ENCODE measurements at places on chromosomes 6 and 20.

- DNase-seq: no peak
These were observed 66.0 kb downstream of the CDS2 start for GRCh38 chr20:5192570-5193431.

DNA sequence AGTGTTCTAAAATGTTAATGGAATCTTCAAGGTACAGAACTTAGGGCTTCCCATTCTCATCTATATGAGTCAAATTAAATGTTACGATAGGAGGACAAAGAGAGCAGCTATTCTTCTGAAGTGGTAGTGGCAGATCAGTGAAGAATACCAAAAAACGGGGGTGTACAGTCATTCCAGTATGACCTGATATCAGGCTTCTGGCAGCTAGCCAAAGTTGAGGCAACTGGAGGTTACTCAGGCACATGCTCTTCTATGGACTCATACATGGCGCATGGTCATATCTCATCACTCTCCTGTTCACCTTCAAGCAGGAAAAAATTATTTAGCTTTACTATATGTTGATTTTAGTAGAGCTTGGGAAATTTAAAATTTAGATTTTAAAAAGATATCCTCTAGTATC, 1608.8 kb downstream of the GRIK2 start:
- DNase-seq: no peak

DNA sequence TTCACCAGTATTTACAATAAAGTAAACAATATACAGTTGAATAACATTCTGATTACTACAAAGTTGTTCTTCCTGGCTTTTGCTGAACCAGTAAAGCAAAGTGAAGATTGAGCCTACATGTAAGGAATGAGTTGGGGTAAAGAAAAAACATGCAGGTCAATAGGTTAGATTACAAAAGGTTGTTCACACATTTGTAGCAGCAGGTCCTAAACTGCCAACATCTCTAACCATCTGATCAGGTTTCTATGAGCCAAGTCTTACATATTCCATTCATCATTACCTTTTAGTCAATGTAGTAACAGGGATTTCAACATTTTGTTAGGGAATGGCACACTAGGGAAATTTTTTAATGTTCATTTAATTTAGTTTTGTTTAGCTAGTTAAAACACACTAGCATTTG, 9.3 kb upstream of the CALHM6 start:
- DNase-seq: no peak

DNA sequence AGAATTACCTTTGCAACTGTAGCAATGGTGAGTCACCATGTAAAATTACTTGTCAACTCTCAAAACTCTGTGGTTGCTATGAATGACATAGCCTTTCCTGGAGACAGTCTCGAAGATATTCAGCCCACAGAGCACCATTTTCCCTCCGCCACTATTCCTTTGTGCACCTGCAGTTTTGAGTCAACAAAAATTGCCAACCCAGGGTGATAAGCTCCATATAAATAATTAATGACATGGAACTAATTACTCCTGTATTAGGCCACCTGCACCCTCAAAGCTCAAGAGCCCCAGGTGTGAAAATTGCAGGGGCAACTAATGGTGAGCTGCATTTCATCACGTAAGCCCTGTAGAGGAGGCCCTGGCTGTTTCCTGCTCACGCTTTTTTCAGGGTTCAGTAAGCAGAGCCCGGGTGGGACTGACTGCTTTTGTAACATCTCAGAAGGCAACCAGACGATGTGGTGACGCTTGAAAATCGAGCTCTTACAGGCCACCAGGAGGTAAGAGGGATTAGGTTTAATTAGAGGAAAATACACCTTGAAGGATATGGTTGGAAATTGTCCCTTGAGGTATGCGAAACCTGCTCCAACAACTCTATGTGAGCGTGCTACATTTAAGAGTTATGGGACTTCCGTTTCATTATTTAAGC, 70.8 kb downstream of the BMP2 start:
- DNase-seq: no peak

DNA sequence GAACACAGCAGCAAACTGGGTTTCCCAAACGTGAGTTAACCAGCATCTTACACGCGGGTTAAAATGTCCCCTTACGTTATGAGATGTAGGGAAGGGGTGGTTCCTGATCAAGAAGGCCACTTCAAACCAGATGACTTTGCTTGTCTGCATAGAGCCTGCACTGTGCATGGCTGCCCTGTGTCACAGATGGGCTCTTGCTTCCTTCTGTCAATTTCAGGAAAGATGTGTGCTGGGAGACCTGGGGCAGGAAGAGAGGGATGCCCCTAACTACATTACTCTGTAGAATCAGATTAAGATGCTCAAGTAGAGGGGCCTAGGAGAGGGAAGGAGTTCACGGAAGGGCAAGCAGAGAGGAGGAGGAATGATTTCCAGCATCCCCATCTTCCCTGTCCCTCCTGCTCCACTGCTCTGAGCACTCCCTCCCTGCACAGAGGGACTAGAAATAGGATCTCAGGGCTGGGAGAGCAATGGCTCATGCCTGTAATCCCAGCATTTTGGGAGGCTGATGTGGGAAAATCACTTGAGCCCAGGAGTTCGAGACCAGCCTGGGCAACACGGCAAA, 63.5 kb upstream of the ZMYND8 start:
- DNase-seq: no peak

- DNase-seq: no peak
These were observed 108.7 kb downstream of the MYB start for GRCh38 chr6:135289816-135290215.

GRCh38 chr20:37745553-37745952, 51.7 kb downstream of the CTNNBL1 start:
- no peak for DNase-seq

- DNase-seq: no peak
These were observed 260.9 kb upstream of the SOX4 start for GRCh38 chr6:21332660-21333059.

- no peak for DNase-seq
These were observed 735 bp downstream of the FAM135A start for GRCh38 chr6:70413992-70414494.

DNA sequence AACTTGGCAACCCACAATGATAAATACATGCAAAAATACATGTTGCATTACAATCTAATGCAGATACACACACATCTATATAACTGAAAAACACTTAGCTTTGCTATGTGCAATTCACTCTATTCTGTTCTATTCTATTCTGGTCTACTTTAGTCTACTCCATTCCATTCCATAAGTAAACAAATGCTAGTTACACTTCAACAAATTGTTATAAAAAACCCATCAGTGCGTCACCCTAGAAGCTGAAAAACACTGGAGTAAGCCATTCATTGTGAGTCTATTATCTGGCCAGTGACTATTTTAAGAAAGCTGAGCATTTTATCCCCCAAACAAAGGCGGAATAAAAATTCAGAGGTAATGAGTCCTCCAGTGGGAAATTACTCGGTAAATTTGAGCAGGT, 315.7 kb upstream of the EPHA7 start:
- DNase-seq: no peak

- no peak for DNase-seq
These were observed 17.0 kb downstream of the PCK1 start for GRCh38 chr20:57577679-57578475.

GRCh38 chr20:51311636-51312479, 230.7 kb downstream of the NFATC2 start:
- no peak for DNase-seq

DNA sequence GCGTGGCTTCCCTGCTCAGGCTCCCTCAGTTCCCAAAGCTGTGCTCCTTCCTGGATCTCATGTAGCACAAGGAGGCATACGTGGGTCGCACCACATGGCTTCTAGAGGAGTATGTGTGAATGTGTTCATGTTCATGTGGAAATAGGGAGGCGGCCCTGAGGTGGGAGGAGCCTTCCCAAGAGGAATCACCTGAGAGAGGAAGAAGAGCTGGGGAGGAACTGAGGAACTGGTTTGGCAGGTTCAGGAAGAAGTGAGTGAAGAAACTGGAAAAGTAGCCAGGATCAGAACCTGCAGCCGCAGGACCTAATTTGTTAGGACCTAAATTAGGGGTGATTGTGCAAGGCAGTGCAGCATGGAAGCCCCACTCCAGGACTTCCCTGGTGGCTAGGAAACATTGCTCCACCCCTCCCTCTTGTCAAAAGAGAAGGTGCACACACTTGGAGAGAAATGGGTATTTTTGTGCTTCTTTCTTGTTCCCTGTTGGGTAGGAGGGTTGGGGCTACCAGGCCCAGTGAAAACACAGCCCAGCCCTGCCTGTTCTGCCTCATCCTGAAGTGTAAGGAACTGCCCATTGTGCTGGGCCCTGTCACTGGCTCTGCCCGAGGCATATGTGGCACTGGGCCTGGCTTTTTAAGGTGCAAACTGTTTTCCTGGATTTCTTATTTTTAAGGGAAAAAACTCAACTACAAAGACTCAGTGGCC, 20.7 kb downstream of the SYNJ2 start:
- no peak for DNase-seq

DNA sequence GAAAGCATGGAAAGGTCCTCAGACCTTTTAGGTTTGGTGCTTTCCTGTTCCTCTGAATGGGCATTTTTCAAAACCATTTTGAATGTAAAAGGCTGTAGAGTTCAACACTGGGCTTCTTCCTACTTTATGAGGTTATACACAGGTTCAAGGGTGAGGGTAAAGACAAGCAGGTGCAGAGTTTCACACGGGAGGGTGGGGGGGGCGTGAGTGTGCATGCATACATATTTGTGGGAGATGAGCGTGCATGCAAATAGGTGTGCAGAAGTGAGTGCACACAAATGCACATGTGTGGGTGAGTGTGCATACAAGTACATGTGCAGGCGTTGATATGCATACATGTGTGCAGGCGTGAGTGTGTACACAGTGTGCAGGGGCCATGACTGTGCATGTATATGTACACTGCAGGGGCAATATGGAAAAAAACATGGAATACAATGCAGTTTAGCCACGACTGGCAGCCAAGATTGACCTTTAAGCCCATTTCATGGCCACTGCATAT, 183.1 kb downstream of the GMPR start:
- DNase-seq: no peak

GRCh38 chr6:20921578-20921977, 387.3 kb downstream of the CDKAL1 start:
- DNase-seq: no peak

DNA sequence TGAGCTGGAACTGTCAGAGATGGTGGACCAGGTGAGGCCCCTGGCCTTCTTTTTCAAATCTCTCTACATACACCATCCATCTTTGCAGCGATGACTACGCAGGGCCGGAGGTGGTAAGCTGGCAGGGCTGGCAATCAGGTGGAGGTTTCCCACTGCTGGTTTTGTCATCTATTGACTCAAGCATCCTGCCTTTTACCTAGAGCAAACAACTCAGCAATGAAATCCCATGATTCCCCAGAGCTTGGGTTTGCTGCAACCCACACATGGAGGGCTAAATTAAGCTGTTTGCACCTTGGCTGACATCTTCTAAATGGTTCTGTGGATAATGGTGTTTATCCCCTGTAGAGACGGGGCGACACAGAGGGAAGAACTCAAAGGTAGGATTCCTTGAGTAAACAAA, 170.2 kb downstream of the SCP2D1 start:
- no peak for DNase-seq

GRCh38 chr6:124536842-124537191, 425.4 kb upstream of the RNF217 start:
- DNase-seq: no peak

DNA sequence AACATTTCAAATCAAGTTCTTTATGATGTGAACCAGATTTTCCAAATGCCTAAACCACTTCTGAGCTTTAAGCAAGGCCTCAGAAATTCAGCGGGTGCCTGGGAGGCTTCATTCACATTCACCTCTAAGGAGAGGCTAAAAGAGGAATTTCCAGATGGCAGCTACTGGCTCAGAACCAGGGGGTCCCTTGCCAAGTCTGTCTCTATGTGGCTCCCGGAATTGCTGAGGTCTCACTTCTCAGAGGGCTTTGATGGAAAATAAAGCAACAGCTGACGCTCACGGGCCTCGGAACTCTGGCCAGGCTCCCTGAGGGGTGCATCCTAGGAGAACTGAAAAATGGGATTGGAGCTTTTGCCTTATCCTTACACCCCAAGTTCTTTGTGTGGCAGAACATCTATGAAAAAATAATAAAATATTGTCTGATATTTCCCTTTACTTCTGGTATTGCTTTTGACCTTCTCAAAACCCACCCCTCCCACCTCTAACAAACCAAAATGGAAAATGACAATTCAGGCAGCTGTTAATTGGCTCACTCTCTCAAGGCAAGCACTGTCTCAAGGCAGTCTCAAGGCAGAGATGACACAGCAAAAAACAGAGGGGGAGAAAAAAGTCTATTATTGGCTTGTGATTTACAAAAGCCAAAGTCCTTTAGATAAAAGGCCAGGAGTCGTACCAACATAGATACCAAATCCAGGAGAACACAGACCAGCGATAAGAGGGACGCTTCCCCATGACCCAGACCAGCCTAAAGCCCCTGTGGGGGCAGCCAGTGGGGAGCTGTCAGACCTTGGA, 21.8 kb upstream of the LRRN4 start:
- DNase-seq: no peak

GRCh38 chr20:11094711-11095110, 420.9 kb upstream of the JAG1 start:
- no peak for DNase-seq

GRCh38 chr6:130560231-130560630, 194.4 kb downstream of the TMEM200A start:
- no peak for DNase-seq

DNA sequence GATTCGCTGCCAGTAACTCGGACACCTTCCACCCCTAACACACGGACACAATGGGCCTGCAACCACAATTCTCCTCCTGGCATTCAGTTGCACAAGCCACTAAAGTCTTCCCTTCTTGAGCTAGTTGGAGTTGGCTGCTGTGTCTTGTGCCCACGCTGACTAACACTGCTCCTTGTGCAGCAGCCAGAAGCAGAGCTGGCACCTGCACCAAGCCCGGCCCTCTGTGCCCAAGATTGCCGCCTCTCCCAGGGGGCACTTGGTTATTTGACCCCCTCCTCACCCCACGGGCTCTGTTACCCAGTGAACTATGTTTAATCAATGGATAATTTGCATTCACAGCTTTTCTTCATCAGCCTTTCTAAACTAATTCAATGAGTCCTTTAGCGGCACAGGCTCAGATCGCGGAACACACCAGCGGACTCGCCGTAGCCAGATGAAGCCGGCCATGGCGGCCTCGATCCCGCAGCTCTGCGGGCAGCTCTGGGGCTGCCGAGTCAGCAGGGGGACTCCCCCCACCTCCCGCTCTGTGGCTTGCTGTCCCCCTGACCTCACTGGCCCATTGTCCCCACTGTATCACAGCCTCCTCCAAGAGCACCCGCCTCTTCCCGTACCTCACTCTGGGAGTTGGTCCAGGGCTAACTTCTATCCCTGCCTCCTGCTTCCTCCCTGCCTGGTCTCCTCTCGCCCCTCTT, 94.8 kb upstream of the AFDN start:
- DNase-seq: no peak

GRCh38 chr6:6858533-6858982, 249.2 kb upstream of the RREB1 start:
- DNase-seq: no peak

Measured in effector CD4-positive, alpha-beta T cell (primary cell).